ENCODE measurements at places on chromosomes 4 and X. TPM values are rescaled to one million over a fixed set of nuclear protein-coding genes. Genes with fewer than 3 reads are reported as not detected.

The GSPT2 gene
- polyA plus RNA-seq: 2.1 TPM

DNA sequence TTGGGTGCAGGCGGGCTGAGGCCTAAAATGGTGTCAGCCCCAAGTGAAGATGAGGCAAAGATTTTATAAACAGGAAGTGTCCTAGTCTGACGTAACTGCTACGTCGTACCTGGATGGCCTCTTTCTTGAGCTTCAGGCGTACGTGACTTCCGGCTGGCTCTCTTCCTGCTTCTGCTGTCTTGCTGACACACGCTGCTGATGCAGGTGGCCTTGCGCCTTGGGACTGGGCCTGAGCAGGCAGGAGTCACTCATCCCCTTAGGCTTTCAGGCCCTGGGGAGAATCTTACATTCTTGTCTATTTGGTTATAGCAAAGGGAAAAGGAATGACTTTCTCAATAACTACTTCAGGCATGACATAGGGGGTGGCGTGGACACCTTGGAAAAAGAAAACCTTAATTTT, 20.1 kb upstream of the ABRAXAS1 start:
- no peak for DNase-seq

DNA sequence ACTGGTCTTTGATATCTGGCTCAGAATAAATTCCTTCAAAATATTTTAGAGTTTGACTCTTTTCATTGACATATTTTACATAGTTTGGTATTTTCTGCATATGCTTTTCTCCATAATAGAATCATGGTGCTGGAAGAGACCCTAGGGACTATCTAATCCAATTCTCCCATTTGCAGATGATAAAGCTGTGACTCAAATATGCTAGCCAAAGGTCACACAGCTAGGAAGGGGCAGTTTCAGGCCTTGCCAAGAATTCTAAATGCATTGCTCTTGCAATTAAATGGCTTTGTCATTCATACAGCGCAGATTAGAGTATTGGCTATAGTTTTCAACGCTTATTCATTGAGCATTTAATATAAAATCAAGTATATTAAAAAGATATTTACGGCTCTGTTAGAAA, 374.1 kb upstream of the RASGEF1B start:
- DNase-seq: no peak

DNA sequence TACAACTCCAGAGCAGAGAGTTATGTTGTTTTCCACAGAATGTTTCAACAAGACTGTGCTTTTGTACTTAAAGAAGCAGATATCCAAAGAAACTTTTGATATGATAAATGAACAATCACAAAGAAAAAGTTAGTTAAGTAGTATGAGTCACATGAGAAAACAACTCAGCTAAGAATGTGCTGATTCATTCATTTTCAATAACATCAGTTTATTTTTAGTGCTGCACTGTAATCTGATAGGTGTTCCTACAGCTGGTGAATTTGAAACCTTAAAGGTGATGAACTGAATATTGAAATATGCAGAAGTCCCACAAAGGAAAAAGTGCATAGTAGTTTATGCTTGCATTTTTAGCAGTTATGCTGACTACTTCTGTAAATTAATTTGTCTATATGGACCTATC, 180.3 kb upstream of the TENM3 start:
- DNase-seq: peak; percentile 80

DNA sequence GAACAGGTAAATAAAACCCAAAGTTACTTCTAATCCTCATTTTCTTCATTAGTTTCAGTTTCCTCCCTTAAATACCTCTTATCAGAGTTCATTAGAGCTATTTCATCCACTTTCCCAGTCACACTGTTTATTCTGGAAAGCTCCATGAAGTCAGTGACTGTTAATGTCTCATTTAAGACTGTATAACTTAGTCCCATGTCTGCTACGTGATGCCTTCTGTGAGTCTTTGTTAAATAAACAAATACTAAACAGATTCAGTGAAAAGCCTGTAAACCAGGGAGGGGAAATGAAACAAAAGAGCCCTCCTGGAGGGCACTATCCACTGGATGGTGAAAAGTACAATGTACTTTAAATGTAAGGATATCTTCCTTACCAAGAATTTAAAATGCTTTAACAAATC, 24.7 kb downstream of the ACE2 start:
- no peak for DNase-seq

All from mammary epithelial cell (primary cell).